ENCODE measurements at places on chromosomes 1 and 21.

- peak; percentile 57 for DNase-seq
Measured at GRCh38 chr1:67583462-67583950, 101.5 kb upstream of the GADD45A start.

- no peak for DNase-seq
Measured at GRCh38 chr1:909861-910310, 13.8 kb upstream of the SAMD11 start.

DNA sequence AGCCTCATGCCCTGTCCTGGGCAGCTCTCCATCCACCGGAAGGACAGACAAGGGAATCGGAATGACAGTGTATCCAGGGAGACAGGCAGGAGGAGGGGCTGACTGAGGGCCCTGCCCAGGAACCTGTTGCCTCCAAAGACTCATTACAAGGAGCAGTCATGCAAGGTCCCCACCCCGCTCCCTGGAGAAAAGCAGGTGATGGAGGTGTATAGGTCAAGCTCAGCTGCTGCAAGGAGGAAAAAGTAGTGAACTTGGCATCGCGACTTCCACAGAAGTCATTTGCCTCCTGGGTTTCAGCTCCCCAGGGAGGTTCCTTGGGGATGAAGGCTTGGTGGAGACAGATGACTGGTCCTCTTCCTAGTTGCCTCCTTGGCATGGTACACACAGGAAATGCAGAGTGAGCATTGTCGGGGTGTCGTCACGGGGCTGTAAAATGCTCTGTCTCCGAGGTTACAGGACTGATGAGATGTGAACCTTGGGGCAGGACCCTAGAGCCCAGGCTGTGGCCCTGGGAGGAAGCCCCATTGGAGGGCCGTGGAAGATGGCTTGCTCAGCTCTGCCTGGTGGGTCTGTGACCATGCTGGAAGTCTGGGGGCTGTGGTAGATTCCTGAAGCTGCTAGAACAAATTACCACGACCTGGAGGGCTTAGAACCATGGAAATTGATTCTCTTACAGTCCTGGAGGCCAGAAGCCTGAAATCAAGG is 219.6 kb upstream of the C1orf174 start:
- DNase-seq, result no peak

- no peak for DNase-seq
Measured at GRCh38 chr1:175193527-175193910, 943 bp upstream of the KIAA0040 start.

GRCh38 chr1:115977499-115978258 is 1.4 kb downstream of the SLC22A15 start:
- DNase-seq, result peak; percentile 86

- DNase-seq, result peak; percentile 50
Measured at GRCh38 chr1:10514490-10515235, 39.9 kb downstream of the PEX14 start.

All from fibroblast of skin of right quadriceps (primary cell).